ENCODE measurements at places on chromosomes 4 and X.

GRCh38 chrX:7889135-7889534 lies 38.1 kb downstream of the PNPLA4 start:
- no peak for DNase-seq

DNA sequence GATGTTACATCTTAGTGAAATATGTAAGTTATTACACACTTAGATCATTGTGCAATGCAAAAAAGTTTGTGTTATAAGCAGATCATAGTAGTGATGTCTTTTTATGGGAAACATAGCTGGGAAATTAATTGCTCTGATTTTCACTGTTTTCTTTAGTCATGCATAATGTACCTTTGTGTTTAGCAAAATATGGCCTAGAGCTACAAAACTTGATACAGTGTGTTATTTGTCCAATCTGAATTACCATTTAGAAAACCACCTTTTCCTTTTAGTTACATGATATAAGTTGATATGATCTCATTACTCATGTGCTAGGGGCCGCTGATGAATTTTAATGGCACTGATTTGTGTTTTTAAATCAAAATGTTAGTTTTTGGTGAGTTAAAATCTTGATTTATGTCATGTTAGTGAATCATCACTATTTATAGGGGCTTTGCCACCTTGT lies 2.0 kb downstream of the BMPR1B start:
- DNase-seq = no peak

DNA sequence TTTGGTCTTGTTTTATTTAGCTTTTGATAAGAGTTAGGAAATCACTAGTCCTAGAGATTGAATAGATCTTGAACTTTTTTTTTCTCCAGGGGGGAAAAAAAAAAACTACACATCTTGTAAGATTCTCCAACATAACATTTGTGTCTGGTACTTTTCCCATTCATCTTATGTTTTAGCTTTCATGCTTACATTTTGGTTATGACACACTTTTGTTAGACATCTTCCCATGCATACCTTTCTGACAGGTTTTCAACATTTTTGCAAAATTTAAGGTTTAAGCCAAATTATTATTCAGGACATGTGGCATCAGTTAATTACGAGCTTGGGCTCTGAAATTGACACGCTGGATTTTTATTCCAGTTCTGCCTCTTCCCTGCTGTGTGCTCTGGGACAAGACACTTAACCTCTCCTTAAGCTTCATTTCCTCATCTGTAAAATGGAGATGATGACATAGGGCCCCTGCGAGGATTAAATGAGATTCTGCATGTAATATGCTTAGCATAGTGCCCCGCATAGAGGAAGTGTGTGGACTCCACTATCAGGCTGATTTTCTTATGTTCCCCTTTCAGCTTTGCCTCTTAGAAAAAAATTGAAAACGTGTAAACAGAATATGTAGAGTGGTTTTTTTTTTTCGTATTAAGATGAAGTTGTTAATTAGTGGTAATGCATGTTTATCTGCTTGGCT lies 5.3 kb downstream of the KIT start:
- no peak for DNase-seq

DNA sequence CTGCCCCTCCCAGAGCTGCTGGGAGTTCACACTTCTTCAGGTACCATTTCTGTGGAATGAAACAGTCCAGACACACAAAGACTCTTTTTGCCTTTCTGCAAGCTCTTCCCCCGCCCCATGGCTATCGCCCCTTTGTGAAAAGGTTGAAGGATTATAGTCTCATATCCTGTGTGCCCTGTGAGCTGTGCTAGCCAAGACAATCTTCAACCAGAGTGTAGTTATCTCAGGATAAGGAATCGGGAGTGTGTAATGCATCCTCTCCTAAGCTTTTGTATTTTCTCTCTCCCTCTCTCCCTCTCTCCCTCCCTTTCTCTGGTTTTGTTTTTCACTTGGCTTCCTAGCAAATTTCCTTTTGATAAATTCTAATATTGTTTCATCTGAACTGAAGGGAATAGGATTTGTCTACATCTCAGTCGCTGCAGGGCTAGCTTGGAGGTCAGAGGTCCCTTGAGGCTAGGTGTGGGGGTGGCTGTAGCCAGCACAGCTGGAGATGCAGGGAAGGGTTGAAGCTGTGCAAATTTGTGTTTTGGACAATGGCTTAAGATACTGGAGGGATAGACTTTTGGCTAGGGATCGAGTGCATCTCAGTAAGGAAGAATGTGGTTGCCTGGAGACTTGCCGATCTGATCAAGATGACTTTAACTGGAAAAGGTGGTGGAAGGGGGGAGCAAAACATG lies 74.6 kb upstream of the NALF2 start:
- no peak for DNase-seq

DNA sequence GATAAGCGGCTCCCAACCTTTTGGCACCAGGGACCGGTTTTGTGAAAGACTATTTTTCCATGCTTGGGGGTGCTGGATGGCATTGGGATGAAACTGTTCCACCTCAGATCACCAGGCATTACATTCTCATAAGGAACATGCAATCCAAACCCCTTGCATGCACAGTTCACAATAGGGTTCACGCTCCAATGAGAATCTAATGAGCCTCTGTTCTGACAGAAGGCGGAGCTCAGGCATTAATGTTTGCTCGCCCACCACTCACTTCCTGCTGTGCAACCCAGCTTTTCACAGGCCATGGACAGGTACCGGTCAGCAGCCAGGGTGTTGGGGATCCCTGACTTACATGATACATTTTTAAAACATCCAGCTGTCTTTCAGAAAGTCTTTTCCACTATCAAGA lies 187.3 kb downstream of the SLC39A8 start:
- DNase-seq = no peak

DNA sequence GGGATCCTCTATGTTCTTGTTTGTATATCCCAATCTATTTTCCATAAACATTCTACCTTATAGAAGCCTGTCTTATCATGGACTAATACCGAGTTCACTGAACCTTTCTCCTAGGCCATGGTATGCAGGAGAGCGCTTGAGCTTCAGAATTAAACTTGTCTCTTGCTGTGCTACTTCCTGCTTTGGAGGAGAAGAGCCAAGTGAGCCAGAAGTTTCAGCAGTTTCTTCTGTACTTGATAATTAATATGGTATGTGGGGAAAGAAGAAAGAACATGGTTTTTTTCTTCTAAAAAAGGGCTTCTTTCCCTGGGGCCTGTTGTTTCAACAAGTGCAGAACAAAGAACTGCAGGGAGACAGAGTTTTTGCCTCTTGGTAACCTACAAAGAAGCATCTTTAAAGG lies 172.8 kb downstream of the ATG4A start:
- no peak for DNase-seq

GRCh38 chr4:172546782-172547181 lies 621.8 kb upstream of the GALNT7 start:
- DNase-seq = no peak

DNA sequence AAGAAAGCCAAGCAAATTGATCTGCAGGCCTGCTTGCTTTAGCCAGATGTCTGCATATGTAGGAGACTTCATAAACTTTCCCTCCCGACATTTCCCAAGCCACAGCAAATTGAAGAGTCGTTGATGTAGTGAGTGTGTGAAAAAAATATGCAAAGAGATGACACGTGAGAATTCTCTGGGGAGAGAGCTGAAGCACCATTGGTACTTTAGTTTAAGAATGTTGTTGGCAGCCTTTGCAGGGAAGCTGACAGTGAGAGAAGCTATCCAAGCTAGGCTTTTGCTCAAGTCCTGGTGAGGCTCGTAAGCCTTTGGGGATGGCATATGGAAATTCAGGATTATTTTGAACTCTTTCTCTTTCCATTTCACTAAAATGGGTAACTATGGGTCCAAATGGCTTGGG lies 87.5 kb downstream of the GLRA2 start:
- no peak for DNase-seq

DNA sequence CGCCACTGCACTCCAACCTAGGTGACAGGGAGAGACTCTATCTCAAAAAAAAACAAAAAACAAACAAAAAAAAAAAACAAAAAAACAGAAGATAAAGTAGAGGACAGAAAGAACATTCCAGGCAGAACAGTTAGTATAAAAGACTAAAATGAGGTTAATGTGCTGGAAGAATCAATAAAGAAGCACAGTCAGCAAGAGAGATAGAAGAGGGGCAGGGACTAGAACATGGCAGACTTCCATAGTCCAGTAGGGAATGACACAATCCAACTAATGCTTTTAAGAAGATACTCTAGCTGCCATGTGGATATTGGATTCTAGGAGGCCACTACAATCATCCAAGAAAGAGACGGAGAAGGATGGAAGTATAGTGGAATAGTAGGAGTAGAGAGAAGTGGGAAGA lies 11.6 kb downstream of the ADGRG2 start:
- no peak for DNase-seq
